Brain microvascular endothelial cell (primary cell): ENCODE measurements at places on chromosomes 2 and 18.

- DNase-seq: no peak
Measured at GRCh38 chr2:201353116-201353515, 4.0 kb downstream of the FLACC1 start.

DNA sequence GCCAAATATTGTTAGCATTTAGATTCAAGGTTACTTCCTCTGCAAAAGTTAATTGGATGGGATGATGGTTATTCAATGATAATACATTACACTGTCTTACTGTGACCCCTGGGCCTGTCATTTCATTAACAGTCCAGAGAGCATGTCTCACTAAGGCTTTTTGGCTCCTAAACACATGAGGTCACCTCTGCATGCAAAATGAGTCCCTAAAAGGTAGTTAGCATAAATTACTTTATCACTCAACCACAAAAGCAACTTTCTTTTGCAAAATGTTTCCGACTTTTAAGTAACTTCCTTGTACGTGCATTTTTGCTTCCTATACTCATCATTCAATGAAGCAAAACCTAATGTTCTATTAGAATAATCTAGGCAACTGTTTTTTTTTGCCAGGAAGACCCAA is 16.8 kb upstream of the AGFG1 start:
- no peak for DNase-seq

GRCh38 chr2:167943897-167944296 is 303.5 kb downstream of the STK39 start:
- DNase-seq: peak; percentile 70

- DNase-seq: no peak
Measured at GRCh38 chr2:201258666-201259615, 1.4 kb upstream of the CASP8 start.

GRCh38 chr2:20148426-20148922 is 76.5 kb downstream of the SDC1 start:
- DNase-seq: no peak

DNA sequence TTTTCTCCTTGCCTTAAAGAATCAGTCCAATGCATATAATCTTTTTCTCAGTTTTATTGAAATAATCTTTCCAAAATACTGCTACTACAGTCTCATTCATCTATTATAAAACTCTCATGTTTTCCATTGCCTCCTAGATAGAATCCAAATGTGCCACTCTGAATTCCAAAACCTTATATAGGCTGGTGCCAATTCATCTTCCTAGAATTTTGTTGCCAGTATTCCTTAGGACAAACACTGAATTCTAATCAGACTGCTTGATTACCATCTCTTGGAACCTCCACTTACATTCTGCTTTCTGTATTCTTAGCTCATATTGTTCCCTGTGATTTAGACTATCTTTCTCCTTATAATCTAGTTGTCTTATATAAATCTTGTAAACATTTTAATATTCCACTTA is 427.6 kb upstream of the DCC start:
- no peak for DNase-seq

DNA sequence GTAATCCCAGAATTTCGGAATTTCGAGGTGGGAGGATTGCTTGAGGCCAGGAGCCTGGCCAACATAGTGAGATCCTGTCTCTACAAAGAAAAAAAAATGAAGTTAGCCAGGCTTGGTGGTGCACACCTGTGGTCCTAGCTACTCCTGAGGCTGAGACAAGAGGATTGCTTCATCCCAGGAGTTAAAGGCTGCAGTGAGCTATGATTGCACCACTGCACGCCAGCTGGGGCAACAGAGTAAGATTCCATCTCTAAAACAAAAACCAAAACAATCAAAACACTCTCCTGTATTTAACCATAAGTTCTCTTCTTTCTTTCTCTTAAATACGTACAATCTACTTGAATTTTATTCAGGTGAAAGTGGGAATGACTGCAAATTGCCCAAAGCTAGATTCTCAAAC is 33.8 kb upstream of the NEDD4L start:
- DNase-seq: no peak

DNA sequence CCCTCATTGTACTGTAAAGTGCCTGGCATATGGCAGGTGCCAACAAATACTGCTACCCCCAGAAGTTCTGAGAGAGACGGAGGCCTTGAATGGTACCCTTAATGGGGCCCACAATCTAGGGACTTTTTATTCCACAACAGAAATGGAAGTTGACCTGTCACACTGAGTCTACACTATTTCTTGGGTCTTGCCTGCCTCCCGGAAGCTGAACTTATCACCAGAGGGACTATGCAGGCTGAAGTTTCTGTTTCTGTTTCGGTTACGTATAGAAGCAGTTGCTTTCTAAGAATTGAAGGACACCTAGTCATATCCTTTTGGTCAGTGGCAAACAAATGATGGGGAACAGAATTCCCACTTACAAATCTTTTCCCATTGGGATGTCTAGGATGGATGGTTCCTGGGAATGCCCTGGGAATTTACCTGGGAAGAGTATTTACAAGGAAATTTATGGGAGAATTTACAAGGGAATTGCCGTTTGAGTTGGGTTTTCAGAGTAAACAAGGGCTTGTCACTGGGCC is 74.2 kb downstream of the HS1BP3 start:
- DNase-seq: no peak

DNA sequence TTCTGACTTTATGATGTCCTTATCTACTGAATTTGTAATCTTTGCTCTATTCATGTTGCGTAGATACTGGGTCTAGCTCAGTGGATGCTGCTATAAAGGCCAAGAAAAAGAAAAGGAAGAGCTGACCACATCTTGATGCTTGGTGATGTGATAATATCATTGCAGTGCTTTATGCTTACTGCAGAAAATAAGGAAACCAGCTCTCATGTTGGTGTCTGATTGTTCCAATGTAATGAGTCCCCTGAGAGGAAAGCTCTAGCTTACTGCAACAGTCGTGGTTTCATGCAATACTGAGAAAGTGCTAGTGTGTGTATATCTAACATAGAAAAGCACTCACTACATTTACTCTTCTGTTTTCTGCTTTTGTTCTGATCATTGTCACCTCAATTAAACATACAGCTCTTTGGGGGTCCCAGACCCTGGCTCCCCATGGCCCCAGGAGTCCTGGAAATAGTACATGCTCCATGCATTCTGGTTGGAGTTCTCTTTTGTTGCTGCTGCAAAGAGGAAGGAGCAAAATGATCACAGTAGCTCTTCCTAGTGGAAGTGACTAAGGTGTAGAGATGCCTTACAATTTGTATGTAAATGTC is 338.8 kb downstream of the CYRIA start:
- no peak for DNase-seq

GRCh38 chr2:174778085-174778981 is 14.1 kb upstream of the CHRNA1 start:
- peak; percentile 93 for DNase-seq

DNA sequence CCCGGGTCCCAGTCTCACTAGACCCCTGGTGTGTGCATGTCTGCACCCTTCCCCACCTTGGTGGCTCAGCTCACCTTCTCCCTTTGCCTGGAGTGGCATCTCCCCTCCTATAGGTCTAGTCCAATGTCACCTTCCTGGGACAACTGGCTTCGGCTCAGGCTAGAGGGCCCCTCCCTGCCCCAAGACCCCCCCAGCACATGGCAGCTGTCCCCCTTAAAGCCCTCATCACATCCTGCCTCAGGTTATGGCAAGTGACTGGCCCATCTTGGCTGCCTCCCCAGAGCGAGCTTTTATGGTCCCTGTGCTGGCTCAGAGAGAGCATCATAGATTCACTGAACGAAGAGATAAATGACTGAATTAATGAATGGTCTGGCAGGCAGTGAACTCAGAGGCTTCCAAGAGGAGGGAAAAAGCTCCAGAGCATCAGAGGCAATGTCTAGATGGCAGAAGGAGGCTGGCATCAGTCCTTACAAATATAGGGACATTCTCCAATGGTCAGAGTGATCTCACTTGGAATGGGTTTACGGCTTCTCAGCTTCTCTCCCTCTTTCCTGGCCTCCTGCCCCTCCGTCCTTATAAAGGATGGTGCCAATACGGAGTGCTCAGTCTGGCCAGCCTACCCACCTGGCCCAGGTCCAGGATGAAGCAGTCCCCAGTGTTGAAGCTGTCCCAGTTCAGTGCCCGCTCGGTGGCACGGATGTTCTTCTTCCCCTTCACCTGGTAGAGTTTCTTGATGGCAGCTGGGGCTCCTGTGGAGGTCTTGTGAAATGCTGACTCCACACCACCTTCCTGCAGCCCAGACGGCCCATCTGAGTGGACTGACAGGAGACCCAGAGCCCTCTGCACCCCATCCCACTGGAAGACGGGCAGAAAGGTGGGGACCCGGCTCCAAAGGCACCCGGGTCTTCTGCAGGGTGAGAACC is 9.4 kb downstream of the CAPG start:
- DNase-seq: no peak

DNA sequence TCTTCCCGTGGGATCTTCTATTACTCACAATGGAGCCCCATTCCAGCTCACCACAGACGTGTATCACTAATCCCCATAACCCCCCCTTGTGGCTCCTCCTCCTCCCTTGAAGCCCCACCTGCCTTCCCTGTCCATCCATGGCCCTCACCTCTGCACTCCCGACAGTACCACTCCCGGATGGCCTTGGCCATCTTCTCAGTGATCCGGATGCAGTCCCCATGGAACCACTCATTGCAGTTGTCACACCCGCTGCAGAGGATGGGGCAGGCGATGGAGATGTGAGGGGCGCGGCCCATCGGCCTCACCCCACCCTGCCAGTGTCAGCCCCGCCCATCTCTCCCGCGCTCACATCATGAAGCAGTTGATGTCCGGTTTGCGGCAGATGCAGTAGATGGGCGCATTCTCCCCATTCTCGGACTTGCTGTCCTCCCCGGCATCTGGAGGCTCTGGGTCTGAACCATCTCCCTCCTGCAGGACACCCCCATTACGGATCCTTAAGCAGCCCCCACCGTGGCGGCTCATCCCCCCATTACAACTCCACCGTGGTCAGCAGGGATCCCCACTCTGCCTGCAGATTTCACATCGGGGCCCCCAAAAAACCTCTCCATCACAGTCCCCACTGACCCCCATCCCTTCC is 983 bp downstream of the CXXC1 start:
- DNase-seq: no peak

DNA sequence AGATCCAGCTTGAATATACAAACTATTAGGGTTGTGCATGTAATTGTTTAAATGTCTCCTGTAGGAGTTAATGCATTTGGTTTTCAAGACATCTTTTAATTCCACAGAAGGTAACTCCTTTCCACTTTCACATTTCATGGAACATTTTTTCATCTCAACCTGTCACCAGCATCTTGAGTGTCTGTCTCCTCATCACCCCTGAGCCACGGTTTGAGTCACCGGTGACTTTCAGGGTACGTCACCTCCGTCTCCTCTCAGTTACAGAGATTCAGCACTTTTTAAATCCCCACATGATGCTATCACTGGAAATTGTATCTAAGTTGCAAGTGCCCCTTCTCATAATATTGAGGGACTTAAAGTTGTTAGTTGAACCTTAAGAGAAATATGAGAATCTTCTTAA is 25.3 kb downstream of the GPR55 start:
- DNase-seq: no peak

DNA sequence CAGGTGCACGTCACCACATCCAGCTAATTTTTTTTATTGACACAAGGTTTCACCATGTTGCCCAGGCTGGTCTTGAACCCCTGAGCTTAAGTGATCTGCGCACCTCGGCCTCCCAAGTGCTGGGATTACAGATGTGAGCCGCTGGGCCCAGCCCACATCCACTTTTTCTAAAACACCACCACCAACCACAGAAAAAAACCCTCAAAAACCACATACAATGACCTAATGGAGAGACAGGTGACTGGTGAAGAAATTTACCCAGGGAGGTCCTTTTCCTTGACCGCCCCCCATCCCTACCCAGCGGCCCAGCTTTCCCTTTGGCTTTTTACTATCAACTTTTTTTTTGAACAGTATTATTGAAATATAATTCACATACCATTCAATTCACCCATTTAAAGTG is 47.9 kb downstream of the CACNB4 start:
- no peak for DNase-seq

- DNase-seq: no peak
Measured at GRCh38 chr2:176979981-176980710, 232.4 kb upstream of the HNRNPA3 start.

DNA sequence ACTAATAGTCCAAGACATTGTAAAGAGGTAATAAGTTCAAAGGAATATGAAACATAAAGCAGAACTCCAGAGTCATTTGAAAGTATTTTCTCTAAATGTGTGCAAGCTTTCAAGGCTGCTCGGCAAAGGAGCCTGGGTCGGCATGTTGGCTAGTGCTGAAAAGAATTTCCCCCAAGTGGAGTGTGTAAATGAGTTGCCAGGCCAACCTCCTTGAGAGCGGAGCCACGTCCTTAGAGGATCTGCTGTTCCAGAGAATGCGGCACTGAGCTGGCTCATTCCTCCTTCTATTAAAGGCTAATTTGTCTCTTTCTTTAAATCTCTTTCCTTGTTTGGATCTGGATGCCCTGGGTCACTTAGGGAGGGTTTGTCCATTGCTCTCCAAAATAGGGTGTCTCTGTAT is 127.5 kb downstream of the RDH14 start:
- peak; percentile 25 for DNase-seq

- DNase-seq: no peak
Measured at GRCh38 chr2:83689402-83689801, 769.7 kb downstream of the SUCLG1 start.

DNA sequence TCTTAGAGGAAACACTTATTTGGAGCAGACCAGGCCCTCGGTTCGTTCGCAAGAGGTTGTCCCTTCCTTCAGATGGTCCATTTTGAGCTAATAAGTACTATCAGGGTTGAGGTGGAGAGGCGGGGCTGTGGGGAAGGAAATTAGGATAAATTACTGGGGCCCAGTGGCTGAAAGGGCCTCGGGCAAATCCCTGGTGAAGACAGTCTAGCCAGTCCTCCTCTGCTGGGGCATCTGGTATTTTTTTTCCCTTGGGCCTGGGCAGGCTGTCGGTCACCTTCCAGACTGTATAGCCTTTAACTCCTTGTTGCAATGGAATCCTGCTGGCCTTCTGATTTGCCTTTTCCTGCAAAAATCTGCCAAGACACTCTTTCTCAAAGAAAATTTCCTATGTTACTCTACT is 1.7 kb upstream of the MYO3B start:
- DNase-seq: no peak

DNA sequence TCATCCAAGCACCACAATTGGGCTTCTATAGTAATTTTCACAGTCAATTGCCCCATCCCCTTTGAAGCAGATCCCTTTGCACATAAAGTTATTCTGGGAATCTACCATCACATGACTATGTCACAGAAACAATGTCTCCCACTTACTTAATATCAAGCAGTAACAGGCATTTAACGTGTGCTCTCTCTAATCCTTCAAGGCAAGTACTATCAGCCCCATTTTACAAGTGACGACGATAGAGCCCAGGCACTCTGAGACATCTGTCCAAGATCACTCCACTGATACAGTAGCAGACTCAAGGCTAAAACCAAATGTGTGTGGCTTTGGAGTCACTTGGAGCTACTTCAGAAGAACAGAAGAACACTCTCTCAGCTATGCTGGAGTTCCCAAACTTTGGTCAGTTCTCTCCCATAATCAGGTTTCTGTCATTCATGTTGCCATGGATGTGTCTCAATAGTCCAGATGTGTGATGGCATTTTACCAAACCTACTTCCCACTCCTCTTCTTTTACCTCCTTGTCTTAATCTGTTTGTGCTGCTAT is 39.7 kb downstream of the PID1 start:
- DNase-seq: no peak

DNA sequence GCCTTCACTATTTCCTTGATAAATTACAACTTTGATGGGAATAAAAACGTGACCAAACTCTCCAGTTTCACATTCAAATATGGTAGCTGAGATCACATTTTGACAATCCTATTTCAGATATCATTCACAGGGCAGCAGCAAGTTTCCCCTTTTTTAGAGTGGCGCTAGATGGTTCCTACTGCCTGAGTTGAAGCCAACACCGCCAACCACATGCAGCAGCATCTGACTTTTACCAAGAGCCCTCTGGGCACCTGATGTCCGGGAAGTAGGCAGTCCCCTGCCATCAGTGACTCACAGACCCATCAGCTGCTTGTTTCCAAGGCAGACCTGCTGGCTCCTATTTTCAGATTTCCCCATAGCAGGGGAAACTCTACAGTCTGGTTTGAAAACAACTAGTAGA is 4.0 kb upstream of the MREG start:
- no peak for DNase-seq
